ENCODE measurements at places on chromosomes 13 and 19. TPM values are rescaled to one million over a fixed set of nuclear protein-coding genes. Genes with fewer than 3 reads are reported as not detected.

The TFPT gene
- 44.4 TPM for total RNA-seq

The S1PR5 gene
- 0.63 TPM for total RNA-seq

The CPB2 gene
- not detected for total RNA-seq

The ANKRD24 gene
- 1.3 TPM for total RNA-seq

The VSIG10L gene
- total RNA-seq = 2.3 TPM

The KLHL1 gene
- total RNA-seq = not detected

The DCT gene
- total RNA-seq = 0.10 TPM
